Stimulated activated CD4-positive, alpha-beta T cell treated with anti-CD3 and anti-CD28 coated beads, Interleukin-2, amount 100 ng/mL, for 4 hours (primary cell): ENCODE measurements at places on chromosomes 3 and 15.

- DNase-seq = no peak
Observed at GRCh38 chr15:86615411-86615810, 535.7 kb downstream of the AGBL1 start.

GRCh38 chr3:134094491-134094890 is 64.8 kb upstream of the SLCO2A1 start:
- no peak for DNase-seq

GRCh38 chr15:62138124-62138523 is 27.0 kb downstream of the C2CD4B start:
- DNase-seq = no peak

GRCh38 chr3:33980252-33980651 is 181.8 kb downstream of the PDCD6IP start:
- no peak for DNase-seq

DNA sequence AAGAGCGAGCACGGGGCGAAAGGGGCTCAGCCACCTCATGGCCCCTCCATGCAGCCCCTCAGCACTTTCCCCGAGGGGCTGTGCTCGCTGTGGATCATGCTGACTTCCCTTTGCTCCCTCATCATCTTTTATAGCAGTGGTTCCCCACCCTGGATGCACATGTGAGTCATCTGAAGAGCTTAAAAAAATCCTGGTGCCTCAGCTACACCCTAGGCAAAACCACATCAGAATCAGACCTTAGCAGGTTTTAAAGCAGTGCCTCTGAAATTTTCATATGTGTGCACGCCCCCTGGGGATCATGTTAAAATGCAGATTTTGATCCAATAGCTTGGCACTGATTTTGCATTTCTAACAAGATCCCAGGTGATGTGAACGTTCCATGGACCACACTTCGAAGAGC is 50.9 kb downstream of the FEM1B start:
- no peak for DNase-seq

- peak; percentile 24 for DNase-seq
Observed at GRCh38 chr3:142445816-142446254, 2.0 kb downstream of the XRN1 start.

- peak; percentile 7 for DNase-seq
Observed at GRCh38 chr3:98657457-98657856, 64.0 kb upstream of the CPOX start.

DNA sequence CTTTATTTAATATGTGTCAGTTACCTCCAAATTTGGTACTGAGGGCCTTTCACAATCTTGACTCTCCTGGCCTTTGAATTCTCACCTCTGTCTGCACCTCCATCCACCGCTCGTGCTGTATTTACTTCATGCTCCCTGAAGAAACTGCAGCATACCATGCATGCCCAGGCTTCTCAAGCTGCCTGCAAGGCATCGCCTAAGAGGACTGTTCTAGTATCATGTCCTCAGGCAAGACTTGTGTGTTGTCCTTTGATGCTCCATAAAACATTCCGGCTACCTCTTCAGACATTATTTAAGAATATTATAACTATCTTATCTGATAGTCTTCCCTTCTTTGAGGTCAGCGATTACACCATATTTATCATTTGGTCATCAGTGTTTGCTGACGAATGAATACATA is 682.5 kb downstream of the NR2F2 start:
- DNase-seq = no peak

- no peak for DNase-seq
Observed at GRCh38 chr3:81497572-81498251, 263.7 kb downstream of the GBE1 start.

GRCh38 chr3:74617776-74618175 is 3.3 kb upstream of the CNTN3 start:
- no peak for DNase-seq

- DNase-seq = no peak
Observed at GRCh38 chr15:95912280-95912625, 418.2 kb upstream of the NR2F2 start.

GRCh38 chr15:47607695-47608094 is 109.6 kb upstream of the SEMA6D start:
- no peak for DNase-seq
